Regular cardiac myocyte (primary cell): ENCODE measurements at places on chromosomes 11 and 22. TPM values are rescaled to one million over a fixed set of nuclear protein-coding genes. Genes with fewer than 3 reads are reported as not detected.

SEPTIN5 gene
- 12.1 and 39.2 TPM in 2 replicates for total RNA-seq

KREMEN1 gene
- total RNA-seq = 1.3 and 3.4 TPM in 2 replicates

USP2 gene
- 0.28 and 0.38 TPM in 2 replicates for total RNA-seq

YPEL4 gene
- total RNA-seq = 2.8 TPM in 1 of 2 replicates, not detected in the other

FOLR2 gene
- total RNA-seq = not detected in 2 replicates

FOLR1 gene
- 0.28 TPM in 1 of 2 replicates, not detected in the other for total RNA-seq

MS4A8 gene
- not detected in 2 replicates for total RNA-seq

MRPL17 gene
- 68.8 and 105 TPM in 2 replicates for total RNA-seq

SPI1 gene
- total RNA-seq = not detected in 2 replicates

GAL gene
- not detected in 2 replicates for total RNA-seq

WEE1 gene
- 34.1 and 63.7 TPM in 2 replicates for total RNA-seq

EXPH5 gene
- total RNA-seq = under 0.01 and 0.19 TPM in 2 replicates

DAGLA gene
- 2.3 and 2.7 TPM in 2 replicates for total RNA-seq

ESAM gene
- total RNA-seq = 2.5 and 7.1 TPM in 2 replicates

UBQLNL gene
- under 0.01 TPM in 1 of 2 replicates, not detected in the other for total RNA-seq

CDON gene
- 3.5 and 7.9 TPM in 2 replicates for total RNA-seq

APOA4 gene
- total RNA-seq = not detected in 2 replicates

XKR3 gene
- total RNA-seq = not detected in 2 replicates

OR52N2 gene
- not detected in 2 replicates for total RNA-seq

POLR2F gene
- total RNA-seq = 30.4 and 84.0 TPM in 2 replicates

EHF gene
- under 0.01 and 0.28 TPM in 2 replicates for total RNA-seq

CNTF gene
- total RNA-seq = 1.1 and 1.2 TPM in 2 replicates

TMEM191B gene
- total RNA-seq = 0.77 TPM in 1 of 2 replicates, not detected in the other

H19 gene
- 9.2 and 52.7 TPM in 2 replicates for total RNA-seq

PDGFB gene
- total RNA-seq = 1.1 and 2.3 TPM in 2 replicates

LRRC74B gene
- not detected in 2 replicates for total RNA-seq

NAALADL1 gene
- total RNA-seq = 16.9 and 21.4 TPM in 2 replicates

MS4A1 gene
- total RNA-seq = not detected in 2 replicates

SLC22A6 gene
- not detected in 2 replicates for total RNA-seq

KCNK7 gene
- under 0.01 TPM in 1 of 2 replicates, not detected in the other for total RNA-seq

CASP12 gene
- total RNA-seq = under 0.01 TPM in 1 of 2 replicates, not detected in the other

OR5AR1 gene
- total RNA-seq = not detected in 2 replicates

SCGB1D2 gene
- not detected in 2 replicates for total RNA-seq

OR52I1 gene
- not detected in 2 replicates for total RNA-seq

CCDC85B gene
- total RNA-seq = 80.3 and 108 TPM in 2 replicates

CCDC89 gene
- total RNA-seq = 3.7 and 6.1 TPM in 2 replicates

HTR3A gene
- total RNA-seq = not detected in 2 replicates

SPON1 gene
- 0.19 and 0.85 TPM in 2 replicates for total RNA-seq

MYEOV gene
- 0.85 and 4.8 TPM in 2 replicates for total RNA-seq

DGAT2 gene
- 1.7 and 11.8 TPM in 2 replicates for total RNA-seq

SERPING1 gene
- total RNA-seq = 1.7 and 21.4 TPM in 2 replicates

MRGPRX3 gene
- 0.28 TPM in 1 of 2 replicates, not detected in the other for total RNA-seq

SCUBE2 gene
- 1.2 and 1.7 TPM in 2 replicates for total RNA-seq

CYTH4 gene
- total RNA-seq = under 0.01 and 0.28 TPM in 2 replicates

OR51B6 gene
- not detected in 2 replicates for total RNA-seq

PARVA gene
- total RNA-seq = 28.2 and 38.6 TPM in 2 replicates

TRIM29 gene
- total RNA-seq = not detected in 2 replicates

TRIM6 gene
- 2.8 and 5.2 TPM in 2 replicates for total RNA-seq
